ENCODE measurements at places on chromosomes 13 and 19.
A peak's percentile ranks its signal among the peaks of the same experiment; 100 is the strongest.

DNA sequence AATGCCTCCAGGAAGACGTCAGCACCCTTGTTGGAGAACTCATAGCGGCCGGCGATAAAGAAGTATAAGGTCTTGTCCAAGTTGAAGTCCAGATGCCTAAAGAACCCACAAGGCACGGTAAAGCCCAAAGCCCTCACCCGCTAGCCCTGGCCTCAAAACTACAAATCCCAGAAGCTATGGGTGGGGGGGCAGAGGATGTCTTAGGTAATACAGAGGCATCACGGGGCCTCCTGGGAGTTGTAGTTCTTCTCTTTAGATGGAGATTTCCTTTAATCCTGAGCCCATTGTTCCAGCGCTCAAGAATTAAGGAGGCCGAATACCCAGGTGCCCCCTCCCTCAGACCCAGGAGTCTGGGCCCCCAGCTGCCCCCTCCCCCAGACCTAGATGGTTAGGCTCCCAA lies 10.8 kb downstream of the GYS1 start:
- DNase-seq, result no peak

DNA sequence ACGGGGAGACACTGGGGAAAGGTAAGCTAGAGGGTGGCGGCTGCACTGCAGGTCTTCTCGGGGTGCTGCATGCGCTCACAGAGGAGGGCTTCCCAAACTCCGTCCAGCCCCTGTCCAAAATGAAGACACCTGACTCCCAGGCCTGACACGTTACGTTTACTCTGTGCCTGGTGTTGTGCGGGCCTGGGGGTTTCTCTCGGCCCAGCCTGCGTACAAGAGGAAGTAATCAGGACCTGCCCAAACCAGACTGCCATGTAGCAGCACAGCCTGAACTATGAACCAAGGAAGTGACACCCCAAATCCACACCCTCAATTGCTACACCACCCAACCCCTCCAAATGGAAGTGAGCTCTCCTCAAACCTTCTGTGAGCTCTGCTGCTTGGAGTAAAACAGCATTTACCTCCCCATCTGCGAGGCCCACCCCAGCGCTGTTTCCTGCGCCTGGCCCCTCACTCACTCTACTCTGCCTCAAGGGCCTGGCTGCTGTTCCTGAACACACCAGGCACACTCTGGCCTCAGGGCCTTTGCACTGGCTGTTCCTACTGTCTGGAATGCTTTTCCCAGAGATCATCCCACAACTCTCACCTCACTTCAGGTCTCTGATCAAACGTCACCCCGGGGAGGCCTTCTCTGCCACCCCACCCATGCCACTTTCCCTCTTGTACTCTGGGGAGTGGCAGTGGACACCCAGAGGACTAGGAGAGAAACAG lies 3.0 kb downstream of the HSPBP1 start:
- no peak for DNase-seq

DNA sequence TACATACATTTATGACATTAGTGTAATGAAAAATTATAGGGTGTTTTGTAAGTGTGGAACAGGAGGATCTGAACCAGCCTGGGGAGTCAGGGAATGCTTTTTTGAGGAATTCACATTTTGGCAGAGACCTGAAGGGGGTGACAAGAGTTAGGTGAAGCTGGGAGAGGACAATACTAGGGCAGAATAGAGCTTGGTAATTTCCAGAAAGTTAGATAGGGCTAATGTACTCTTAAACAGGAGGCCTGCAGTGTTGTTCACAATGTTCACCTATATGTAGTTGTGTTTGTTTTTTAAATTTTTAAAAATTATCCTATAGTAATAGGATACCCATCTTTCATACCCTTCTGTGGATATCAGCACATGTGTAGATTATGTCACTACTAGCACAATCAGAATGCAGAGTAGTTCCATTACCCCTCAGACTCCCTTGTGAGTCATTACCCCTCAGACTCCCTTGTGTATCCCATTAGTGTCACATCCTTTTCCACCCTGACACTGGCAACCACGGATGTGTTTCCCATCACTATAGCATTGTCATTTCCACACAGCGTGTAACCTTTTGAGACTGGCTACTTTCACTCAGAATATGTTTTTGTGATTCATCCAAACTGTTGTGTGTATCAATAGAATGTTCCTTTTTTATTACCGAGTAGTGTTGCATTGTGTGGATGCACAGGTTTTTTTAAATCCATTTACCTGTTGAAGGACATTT lies 43.1 kb downstream of the PCCA start:
- peak; percentile 43 for DNase-seq

DNA sequence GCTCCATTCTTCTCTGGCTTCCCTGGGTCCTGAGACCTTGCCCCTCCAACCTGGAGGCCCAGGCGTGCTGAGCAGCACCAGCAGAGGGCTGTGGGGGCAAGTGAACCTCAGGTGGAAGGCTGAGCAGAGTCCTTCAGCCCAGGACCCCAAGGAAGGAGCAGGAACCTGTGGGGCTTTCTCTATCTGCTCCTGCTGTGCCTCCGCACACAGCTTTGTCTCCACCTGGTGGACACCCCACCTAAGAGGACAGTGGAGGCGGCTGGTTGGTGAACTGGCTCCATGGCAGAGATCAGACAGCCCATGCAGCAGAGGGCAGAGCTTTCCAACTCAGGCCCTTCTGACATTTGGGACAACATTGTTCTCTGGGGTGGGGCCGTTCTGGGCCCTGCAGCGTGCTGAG lies 19.7 kb downstream of the ZFR2 start:
- DNase-seq, result no peak

GRCh38 chr13:85332615-85333014 lies 466.6 kb downstream of the SLITRK6 start:
- no peak for DNase-seq

DNA sequence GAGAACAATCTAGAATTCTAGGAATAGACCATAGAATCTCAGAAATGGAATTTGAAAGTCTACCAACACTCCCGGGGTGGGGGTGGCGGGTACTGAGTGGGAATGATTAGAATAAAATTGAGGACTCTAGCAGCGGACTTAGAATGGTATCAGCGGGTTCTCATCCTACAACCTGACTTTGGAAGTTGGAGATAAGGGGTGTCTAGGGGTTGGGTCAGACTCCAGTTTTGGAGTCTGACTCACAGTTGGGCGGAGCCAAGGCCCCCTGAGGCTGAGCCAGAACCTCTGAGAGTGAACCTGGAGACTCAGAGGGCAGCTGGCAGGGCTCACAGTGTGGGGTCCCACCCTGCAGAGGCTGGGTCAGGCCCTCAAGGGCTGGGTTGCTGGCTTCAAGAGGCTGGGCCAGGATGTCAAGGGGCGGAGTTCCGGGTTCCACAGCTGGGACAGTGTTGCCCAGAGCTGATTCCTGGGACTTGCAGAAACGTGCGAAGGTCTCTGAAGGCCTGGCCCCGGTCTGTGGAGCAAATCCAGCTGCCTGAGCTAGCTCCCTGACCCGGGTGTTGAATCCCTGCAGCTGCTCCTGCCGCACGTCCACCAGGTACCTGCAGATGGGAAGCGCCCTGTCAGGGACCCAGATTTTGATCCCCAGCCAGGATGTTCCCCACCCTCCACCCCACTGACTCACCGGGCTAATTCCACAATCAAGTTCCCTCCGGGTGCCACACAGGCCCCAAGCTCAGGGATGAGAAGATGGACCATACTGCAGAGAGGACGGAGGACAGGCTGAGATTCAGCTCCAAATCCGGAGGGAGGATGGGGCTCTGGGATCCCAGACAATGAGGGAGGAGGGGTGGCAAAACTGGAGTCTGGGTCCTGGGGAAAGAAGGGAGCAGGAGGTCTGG lies 1.6 kb upstream of the TNNI3 start:
- DNase-seq, result peak; percentile 93

DNA sequence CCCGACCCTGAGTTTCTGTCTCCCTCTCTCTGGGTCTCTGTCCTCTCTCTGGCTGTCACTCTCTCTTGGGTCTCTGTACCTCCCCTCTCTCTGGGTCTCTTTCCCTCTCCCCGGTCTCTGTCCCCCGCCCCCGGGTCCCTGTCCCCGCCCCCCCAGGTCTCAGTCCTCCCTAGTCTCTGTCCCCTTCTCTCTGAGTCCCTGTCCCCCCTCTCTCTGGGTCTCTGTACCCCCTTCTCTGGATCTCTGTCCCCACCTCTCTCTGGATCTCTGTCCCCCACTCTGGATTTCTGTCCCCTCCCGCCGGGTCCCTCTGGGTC lies 2.3 kb upstream of the FTL start:
- DNase-seq, result no peak

- DNase-seq, result no peak
Measured at GRCh38 chr13:111877906-111878305, 189.0 kb upstream of the SOX1 start.

- no peak for DNase-seq
Measured at GRCh38 chr19:14185158-14185557, 20.8 kb downstream of the ADGRL1 start.

- no peak for DNase-seq
Measured at GRCh38 chr13:94811753-94812152, 99.4 kb upstream of the SOX21 start.

- DNase-seq, result no peak
Measured at GRCh38 chr13:53474878-53475277, 446.3 kb downstream of the OLFM4 start.

- DNase-seq, result no peak
Measured at GRCh38 chr13:81697826-81698225, 1356.9 kb upstream of the SPRY2 start.

GRCh38 chr19:18932216-18932841 lies 8.7 kb downstream of the HOMER3 start:
- DNase-seq, result no peak

DNA sequence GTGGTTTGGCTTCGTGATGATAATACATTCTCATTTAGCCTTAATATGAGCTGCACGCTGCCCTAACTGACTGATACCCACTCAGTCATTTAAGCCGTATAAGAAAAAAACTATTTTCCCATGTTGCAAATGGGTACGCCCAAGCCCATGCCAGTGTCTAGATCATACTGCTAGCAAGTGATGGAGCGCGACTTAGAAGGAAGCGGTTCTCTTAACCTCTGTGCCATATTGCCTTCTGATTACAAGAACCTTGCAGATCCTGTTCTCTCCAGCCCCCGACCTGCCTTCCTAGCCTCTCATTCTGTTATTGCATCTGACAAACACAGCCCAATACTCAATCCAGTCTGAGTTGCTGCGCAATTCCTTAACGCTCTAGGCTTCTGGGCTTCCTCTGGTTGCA lies 603 bp downstream of the GPALPP1 start:
- DNase-seq, result no peak

DNA sequence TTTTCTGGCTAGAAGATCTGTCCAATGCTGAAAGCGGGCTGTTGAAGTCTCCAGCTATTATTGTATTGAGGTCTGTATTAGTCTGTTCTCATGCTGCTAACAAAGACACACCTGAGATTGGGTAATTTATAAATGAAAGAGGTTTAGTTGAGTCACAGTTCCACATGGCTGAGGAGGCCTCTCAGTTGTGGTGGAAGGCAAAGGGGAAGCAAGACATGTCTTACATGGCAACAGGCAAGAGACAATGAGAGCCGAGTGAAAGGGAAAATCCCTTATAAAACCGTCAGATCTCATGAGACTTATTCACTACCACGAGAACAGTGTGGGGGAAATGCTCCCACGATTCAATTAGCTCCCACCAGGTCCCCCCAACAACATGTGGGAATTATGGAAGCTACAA lies 980.4 kb downstream of the SLITRK5 start:
- DNase-seq, result no peak

- no peak for DNase-seq
Measured at GRCh38 chr19:20357921-20358320, 190.9 kb downstream of the ZNF486 start.

DNA sequence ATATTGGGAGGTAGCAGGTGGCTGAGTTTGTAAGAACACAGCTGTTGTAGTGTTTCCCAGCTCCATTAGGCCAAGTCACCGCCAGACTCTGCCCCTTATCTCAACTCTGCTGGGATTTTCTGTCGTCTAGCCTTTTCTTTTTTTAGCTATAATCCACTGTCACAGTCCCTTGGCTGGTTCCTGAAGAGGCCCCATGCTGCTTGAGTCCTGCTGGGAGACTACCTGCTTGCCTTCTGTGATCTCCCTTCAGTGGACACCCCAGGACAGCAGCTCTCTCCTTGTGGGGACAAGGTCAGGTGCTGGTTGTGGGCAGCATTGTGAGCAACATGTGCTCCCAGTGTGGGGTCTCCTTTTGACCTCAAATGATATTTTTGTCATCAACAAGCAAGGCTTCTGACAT lies 195.0 kb upstream of the ATXN8OS start:
- DNase-seq, result no peak

GRCh38 chr19:47309608-47310007 lies at the start of gene C5AR1:
C5AR1 (plus strand) TSS chr19:47309861; CDS start chr19:47309896, 35 bp downstream.
- no peak for DNase-seq

- DNase-seq, result no peak
Measured at GRCh38 chr13:94181461-94182107, 297.9 kb downstream of the DCT start.

DNA sequence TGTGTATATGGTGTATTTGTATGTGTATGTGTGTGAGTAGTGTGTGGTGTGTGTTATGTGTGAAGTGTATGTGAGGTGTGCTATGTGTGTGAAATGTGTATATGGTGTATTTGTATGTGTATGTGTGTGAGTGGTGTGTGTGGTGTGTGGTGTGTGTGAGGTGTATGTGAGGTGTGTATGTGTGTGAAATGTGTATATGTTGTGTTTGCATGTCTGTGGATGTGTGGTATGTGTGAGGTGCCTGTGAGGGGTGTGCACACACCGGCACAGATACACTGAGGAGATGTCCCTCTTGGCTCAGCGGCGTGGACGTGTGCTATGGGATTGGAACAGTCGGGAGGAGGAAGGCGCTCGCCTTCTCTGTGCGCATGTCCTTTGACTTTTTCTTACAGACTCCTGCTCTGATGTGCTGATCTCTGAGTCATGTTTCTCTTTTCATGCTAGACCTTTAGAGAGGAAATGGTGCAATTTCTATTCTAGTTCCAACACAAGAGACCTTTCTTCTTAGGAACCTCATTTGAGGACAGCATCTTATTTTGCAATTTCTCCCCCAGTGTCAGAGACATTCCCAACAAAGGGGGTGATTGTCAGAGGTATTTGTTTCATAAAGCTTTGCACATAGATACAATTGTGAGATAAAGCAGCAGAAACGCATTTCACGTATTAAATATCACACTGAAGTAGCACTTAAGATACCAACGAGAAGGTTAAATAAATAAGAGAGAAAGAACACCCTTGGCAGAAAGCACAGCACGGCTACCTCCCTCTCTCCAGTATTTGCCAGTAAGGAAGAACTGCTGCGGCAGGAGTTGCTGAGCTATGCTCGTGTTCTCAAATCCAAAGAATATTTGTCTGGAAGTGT lies 11.3 kb upstream of the TNFRSF19 start:
- DNase-seq, result peak; percentile 86

DNA sequence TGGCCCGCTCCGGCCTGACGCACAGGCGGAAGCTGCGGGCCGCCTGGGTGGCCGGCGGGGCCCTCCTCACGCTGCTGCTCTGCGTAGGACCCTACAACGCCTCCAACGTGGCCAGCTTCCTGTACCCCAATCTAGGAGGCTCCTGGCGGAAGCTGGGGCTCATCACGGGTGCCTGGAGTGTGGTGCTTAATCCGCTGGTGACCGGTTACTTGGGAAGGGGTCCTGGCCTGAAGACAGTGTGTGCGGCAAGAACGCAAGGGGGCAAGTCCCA lies 4.4 kb downstream of the FFAR1 start:
- DNase-seq, result no peak

- DNase-seq, result no peak
Measured at GRCh38 chr19:47098608-47099007, 15.0 kb downstream of the ZC3H4 start.

- no peak for DNase-seq
Measured at GRCh38 chr13:71661921-71662320, 205.1 kb downstream of the DACH1 start.

Data from myocyte (in vitro differentiated cells).